Activated naive CD4-positive, alpha-beta T cell treated with anti-CD3 and anti-CD28 coated beads, Interleukin-2, amount 50 U/mL, for 16 hours (primary cell): ENCODE measurements at places on chromosomes 6 and 20.

DNA sequence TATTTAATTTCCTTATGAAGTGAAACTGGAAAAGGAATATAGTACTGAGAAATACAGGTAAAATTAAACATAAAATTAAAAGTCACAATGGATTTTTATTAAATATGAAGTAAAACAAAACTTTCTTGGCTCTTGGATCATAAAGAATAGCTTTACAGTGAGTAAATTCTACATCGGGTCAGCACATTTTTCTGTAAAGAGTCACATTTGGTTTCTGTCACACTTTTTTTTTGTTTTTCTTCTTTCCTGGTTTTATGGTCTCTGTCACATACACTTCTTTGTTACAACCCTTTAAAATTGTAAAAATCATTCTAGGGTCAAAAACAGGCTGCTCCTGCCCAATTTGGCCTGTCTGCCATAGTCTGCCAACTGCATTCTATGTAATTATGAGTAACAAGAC lies 254.4 kb upstream of the POU3F2 start:
- DNase-seq: no peak

GRCh38 chr6:125888989-125889656 lies 67.4 kb upstream of the HINT3 start:
- DNase-seq: no peak

- no peak for DNase-seq
Observed at GRCh38 chr6:151255811-151256210, 16.0 kb downstream of the AKAP12 start.

DNA sequence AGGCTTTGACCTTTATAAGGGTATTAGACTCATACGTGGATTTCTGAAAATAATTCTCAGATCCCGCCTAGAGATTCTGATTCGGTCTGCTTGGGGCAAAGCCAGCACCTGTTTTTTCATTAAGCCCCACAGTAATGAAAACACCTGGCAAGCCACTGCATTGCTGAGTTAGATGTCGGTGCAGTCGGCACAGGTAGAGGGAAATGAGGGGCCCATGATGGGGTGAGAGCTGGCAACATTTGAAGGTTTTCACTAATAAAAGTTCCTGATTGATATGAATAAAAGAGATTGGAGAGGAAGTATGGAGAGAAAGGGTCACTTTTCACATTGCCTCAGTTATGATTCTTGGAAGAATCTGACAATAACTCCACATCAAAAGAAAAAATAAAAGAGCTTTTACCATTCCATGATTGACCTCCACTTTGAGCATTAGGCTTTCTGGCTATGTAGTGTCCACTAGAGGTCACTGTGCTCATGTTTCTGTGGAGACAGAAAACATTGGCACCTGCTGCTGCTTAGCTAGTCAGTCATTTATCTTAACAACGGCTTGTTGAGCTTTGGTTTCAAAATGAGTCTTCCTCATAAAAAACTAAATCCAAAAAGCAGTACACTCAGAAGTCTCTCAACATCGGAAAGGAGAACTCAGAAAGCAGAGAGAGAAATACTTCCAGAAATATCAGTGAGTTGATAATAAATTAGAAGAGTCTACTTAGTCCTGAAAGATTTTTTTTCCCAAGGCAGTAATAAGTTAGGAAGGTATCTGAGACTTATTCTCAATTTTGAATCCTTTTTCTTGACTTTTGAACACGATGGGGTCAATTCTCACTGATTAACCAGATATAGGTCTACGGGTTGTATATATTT lies 53.3 kb upstream of the KLHL31 start:
- DNase-seq: no peak

- no peak for DNase-seq
Observed at GRCh38 chr20:55760586-55760985, 244.7 kb downstream of the CBLN4 start.

GRCh38 chr20:50750145-50750671 lies 18.8 kb downstream of the PARD6B start:
- no peak for DNase-seq

DNA sequence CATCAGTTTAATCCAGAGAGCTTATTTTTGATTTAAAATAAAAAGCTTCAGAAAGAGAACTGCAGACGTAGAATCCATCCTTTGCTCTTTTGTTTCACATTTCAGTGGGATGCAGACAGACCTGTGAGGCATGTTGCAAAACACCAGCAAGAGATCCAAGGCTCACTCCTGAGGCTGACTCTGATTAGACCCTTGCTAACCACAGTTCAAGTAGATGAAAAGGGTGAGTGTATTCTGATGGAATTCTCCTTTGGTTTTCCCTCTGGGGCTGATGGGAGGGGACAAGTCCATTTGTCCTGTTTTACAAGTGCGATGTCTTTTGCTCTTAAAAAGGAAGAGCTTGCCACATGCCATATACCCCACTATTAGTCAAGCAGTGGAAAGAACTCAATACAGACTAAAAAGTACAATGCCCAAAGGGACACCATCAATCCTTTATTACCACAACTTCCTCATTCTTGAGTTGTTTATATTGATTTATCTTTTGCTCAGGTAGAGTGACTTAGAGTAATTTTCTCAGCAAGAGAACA lies 772.7 kb downstream of the MAFB start:
- DNase-seq: no peak

DNA sequence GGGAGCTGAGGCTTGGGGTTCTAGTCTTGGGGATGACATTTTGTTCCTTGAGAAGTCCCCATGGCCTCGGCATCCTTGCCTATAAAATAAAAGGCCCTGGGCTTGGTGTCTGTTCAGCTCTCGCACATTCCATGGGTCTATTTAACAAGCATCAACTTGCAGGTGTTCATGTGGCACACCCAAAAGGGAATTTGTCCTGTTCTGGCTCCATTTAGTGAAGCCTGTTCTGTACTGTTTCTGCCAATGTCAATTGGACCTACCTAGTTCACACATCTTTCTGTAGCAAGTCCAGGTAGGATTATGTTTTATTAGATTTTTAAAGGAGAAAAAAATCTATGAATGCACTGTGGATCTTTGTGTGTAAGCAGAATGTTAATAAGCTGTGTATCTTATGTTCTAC lies 262.0 kb downstream of the HIVEP2 start:
- DNase-seq: no peak

GRCh38 chr6:127343809-127344659 lies 625 bp upstream of the ECHDC1 start:
- no peak for DNase-seq

DNA sequence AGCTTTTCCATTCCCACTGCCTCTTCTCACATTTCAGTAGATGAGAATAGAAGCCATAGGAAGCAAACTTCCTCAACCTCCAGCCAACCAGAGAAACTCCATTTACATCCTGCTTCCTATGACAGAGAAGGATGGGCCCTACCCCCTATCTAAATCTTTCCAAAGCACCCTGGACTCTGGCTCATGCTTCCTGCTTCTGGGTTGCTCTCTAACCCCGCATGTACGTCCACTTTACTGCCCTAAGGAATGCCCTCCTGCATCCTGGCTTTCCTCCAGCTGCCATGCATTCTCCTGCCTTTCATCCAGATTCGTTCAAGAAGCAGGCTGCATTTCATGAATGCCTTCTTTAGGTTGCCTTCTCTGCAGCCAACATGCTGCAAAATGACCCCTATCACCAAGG lies 91.9 kb downstream of the FAM217A start:
- no peak for DNase-seq

DNA sequence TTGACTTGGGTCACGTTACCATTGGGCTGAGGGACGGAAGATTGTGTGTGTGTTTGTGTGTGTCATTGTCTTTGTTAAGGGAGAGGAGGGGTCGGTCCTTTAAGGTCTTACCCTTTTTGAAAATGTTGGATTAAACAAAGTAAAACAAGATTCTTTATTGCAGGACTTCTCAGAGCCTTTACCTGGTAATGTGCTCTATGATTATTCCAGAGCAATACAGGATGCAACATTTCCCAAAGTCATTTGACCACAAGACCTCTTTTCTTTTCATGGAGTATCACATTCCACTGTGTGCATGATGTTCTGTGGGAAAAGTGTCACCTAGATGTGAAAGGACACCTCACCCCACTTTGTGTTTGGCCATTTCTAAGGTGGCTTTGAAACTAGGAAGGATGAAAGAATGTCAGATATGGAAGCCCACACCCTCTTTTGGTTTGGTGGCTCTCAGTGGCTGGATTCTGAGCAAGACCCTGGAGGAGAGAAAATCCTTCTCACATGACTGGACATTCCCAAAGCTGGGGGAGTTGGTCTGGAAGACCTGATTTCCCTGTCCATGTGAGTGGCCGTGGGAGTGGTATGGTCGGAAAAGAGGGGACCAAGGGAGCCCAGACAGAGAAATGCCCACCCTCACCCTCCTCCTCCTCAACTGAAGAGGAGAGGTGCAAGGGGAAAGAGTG lies 18.2 kb upstream of the ZNF831 start:
- DNase-seq: no peak

DNA sequence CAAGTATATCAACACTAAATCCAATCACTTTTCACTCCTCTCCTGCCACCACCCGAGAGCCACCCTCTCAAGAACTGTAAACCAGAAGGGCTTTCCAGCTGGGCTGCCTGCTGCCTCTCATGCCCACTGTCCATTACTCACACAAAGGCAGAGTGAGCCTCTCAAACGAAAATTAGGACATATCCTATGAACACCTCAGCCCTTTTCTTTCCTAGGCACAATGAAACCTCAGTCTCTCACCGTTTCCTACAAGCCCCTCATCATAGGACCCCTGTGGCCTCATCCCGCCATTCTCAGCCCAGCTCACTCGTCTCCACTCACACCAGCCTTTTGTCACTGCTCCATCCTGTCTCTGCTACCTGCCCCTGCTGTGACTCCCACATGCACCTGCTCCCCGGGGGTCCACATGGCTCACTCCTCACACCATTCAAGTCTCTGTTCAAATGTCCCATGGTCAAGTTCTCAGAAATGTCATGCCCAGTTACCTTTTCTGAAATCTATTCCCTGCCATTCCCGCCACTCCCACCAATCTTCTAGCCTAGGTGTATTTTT lies 7.4 kb downstream of the HLA-F start:
- no peak for DNase-seq

- no peak for DNase-seq
Observed at GRCh38 chr6:43522547-43523261, 5.8 kb downstream of the POLR1C start.

- no peak for DNase-seq
Observed at GRCh38 chr20:23624324-23624691, 13.4 kb downstream of the CST3 start.

DNA sequence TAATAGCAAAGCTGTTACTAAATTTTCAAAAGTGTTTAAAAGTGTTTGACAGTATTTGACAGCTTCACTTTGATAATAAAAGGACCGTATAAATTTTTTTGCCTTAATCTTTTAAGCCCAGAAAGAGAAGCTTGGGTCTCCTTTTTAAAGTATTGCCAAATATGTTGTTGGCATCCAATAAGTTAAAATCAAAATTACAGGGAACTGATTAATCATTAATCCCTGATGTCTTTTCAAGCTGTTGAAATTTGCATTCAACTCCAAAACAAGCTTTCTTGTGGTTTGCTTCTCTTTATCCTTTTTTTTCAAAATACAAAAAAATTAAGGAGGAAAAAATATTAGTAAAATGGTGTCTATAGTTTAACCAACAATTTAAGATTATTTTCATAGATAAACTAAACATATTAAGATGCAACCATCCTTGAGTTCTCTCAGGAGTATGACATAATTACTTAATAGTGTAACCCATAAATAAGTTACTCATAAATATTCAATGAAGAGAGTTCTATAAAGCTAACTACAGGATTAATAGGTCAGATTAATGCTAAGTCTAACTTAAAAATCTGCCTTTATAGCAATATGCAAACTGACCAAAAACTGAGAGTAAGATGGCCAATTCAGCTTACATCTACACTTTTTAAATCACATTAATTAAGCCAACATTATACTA lies 27.0 kb upstream of the CALHM6 start:
- no peak for DNase-seq

GRCh38 chr6:151811081-151811480 lies 3.6 kb downstream of the ESR1 start:
- DNase-seq: no peak

GRCh38 chr20:32522526-32522775 lies 62.7 kb downstream of the NOL4L start:
- DNase-seq: no peak

DNA sequence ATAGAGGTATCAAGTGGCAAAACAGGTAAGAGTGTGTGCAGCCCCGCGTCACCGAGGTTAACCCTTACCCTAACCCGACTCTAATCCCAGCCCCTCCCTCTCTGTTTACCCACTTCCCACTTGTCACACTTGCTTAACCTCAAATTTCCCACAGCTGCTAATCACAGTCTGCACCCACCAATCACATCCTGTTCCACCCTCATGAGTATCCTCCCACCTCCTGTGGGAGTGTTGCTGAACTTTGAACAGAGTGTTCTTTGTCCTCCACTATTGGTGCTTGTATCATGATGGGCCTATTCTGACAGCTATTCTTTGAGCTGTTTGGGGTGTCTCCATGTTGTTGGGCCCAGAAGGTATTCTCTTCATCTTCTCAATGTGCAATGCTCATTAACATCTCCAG lies 487.8 kb downstream of the PTPRT start:
- no peak for DNase-seq

DNA sequence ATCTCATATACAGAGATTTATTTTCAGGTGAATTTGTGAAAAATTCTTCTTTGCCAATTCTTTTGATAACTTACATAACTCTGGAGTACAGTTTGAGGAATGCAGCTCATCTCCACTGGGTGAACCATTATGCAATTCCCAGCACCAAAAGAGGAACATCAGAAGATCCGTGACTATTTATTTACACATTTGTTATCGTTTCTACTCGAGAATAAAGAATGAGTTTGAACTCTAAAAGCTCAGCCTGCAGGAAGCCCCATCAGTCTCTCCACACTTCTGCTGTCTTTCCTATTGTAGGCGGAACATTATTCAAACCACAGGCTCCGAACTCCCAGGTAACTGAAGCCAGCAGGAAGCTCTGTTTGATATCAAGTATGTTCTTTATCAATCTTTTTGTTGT lies 95.9 kb upstream of the IFNGR1 start:
- no peak for DNase-seq
